ENCODE measurements at places on chromosomes 12 and 14.

DNA sequence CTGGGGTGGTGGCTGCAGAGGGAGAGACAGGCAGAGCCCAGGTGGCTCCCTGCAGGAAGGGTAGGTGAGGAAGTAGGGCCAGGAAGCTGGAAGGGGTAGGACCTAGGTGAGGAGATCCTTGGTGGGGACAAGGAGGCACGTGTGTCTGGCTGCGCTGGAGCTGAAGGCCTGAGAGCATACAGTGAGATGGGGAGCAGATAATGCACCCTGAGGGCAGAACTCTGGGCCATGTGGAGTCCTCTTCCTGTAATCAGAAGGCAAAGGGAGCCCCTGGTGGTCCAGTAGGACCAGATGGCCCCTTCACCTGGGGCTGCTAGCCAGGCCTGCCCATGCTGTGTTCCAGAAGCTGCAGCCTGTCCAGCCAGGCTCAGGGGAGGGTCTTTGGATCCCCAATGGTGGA is 15.3 kb upstream of the KRT80 start:
- no peak for DNase-seq

DNA sequence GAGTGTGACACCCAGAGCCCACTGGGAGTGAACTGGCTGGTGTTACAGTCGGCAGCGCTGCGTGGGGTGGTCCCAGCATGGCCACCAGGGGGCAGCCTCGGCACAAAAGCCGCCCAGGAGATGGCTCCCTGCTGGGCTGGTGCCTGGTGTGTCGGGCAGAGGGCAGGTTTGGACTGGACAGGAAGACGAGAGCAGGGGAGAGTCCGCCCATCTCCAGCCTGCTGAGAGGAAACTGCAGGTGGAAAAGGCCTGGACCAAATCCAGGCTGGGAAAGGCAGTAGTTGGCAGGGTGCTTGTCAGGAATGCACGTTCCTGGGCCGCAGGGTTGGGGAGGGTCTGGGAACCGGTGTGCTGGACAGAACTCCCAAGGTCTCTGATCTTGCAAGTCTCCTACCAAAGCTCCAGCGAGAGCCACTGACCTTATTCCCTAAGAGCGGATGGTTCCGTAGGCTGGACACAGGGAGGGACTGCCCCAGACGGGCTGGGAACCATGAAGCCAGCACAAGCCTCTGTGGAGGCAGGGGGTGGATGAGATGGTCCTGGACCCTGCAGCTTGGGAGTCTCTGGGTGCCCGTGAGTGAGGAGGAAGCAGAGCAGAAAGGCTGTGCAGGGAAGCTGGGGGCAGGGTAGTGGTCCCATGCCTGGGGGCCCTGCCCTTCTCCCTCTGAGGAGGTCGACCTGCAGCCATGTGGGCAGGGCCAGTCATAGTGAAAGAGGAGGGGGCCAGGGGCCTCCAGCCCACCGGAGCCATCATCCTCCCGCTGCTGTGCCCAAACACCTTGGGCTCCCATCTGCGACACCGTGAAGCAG is 1.8 kb downstream of the AHNAK2 start:
- DNase-seq, result peak; percentile 80

DNA sequence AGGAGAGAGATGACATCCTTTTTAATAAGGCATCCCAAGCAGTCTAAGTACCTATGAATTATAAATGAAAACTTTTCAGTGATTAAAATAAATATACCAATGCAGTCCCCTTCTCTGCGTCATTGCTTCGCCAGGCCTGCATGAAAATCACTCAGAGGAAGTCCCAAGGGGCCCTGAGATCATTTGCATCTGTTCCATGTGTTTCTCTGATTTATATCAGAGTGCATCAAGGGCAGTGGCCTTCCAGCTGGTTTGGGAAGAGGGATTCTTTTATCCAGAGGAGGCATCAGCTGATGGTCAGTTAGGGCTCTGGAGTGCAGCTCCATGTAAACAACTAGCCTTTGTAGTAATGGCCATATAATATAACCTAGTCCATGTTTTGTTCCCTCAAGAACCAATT is 210.1 kb downstream of the RGS6 start:
- DNase-seq, result no peak

DNA sequence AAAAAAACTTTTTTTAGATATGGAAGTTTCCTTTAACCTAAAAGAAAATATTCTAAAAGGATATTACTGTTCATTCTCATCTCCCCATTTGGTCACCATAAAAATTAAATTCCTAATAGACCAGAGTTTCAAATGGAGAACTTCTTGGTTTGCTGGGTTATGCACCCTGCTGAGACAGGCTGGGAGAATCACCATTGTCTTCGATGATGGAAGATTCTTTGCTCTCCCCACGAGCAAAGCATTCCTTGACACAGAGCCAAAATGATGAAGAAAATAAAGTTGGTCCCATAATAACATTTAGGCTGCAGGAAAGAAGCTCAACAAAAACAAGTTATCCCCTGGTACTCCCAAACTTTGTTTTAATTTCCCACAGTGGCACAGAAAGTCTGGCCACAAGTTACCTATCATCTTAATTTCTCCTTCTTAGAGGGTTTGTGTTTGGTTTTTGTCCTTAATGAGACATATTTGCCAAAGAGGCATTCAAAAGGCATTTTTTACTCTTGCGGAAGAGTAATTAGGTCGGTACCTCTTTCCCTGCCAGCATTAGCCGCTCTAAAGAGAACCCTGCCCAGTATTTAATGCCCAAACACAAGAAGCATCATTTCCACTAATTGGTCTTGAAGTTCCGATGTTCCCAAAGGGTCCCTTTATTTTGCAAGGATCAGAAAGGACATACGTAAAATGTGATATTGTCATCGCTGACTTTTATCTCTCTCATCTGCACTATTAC is 4.8 kb downstream of the DIO2 start:
- DNase-seq, result no peak

DNA sequence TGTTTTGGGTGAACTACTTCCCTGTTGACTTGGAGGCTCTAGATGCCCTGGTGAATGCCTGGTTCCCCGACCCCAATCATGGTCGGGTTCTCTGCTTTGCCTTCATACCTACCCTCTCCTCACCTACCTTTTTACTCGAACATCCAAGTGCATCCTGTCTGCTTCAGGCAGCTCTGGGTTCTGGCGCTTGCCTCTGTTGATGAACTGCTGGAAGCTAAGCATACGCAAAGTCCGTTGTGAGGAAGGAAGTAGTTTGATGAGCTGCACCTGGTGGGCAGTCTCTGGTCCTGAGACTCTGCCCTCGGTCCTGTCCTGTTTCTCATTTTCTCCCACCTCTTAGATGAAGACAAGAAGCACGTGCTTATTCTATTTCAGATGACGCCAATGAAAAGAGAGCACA is 13.6 kb downstream of the KCNH3 start:
- DNase-seq, result no peak

GRCh38 chr14:57345106-57345505 is 45.3 kb upstream of the NAA30 start:
- DNase-seq, result no peak

DNA sequence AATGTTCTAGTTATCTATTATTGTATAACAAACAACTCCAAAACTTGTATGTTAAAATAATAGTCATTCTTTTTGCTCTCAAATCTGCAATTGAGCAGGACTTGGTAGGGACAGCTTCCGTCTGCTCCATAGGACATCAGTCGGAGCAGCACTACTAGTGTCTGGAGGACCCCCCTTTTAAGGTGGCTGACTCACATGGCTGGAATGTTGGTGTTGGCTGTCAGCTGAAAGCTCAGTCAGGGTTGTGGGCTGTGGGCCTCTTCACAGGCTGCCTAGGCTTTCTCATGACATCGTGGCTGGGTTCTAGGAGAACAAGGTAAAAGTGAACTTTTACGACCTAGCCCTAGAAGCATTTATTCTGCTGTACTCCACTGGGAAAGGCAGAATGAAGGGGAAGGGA is 160.6 kb downstream of the ANO4 start:
- no peak for DNase-seq

DNA sequence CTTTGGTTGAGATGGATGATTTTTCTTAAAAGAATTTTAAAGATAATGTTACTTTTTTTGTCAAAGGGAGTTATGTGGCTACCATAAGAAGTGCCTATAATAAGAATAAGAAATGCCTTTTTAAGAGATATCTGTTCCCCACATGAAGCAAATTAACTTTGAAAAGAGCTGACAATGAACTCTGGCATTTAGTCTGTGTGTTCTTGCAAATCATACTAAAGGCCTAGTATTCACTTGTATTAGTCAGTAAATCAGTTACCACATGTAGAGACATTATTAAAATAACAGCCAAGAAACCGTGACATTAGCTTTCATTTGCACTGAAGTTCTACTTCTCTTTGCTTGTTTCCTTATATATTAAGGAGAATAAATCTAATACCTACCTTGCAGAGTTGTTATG is 296.3 kb downstream of the CCDC91 start:
- DNase-seq, result no peak

DNA sequence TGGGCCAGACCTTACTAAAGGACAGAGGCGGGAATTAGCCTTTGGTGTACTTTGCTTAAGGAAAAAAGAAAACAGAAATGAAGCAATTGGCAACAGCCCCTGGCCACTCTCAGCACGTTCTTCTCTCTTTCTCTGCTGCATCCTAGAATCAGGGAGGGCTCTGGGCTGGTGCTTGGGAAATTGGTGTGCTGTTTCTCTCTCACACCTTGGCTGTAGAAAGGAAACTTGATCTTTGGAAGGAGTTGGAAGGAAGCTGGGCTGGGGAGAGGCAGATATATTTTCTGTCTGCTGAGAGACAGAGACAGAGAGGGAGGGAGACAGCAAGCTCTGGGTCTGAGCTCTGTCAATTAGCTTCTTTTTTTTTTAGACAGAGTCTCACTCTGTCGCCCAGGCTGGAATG is 27.4 kb downstream of the NOS1 start:
- no peak for DNase-seq

- no peak for DNase-seq
Measured at GRCh38 chr12:109814600-109815150, 18.5 kb downstream of the TRPV4 start.

DNA sequence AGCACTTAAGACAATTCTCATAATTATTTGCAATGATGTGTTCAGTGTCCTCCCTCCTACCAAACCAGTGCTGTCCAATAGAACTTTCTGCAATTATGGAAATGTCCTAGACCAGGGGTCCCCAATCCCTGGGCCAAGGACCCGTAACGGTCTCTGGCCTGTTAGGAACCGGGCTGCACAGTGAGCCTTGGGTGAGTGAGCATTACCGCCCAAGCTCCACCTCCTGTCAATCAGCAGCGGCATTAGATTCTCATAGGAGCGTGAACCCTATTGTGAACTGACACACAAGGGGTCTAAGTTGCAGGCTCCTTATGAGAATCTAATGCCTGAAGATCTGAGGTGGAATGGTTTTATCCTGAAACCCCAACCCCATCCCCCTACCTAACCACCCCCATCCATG is 3.9 kb downstream of the SVOP start:
- DNase-seq, result no peak

DNA sequence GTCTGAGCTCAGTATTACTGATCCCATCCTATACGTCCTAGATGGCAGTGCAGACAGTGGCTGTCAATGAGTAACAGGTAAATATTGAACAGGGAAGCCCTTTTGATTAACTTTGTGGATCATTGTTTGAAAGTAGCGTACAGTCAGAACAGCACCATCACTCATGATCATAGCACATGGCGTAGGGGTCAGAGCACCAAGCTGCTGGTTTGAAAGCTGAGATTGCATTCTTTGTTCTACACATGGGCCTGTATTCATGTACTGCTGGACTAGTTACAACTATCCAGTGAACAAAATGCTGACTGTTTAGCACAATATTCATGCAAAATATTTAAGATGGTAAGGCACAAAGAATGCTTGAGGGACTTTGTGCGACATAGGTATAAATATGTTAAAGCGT is 131.8 kb downstream of the NPAS3 start:
- DNase-seq, result no peak

- no peak for DNase-seq
Measured at GRCh38 chr12:107670999-107671643, 14.5 kb upstream of the PWP1 start.

DNA sequence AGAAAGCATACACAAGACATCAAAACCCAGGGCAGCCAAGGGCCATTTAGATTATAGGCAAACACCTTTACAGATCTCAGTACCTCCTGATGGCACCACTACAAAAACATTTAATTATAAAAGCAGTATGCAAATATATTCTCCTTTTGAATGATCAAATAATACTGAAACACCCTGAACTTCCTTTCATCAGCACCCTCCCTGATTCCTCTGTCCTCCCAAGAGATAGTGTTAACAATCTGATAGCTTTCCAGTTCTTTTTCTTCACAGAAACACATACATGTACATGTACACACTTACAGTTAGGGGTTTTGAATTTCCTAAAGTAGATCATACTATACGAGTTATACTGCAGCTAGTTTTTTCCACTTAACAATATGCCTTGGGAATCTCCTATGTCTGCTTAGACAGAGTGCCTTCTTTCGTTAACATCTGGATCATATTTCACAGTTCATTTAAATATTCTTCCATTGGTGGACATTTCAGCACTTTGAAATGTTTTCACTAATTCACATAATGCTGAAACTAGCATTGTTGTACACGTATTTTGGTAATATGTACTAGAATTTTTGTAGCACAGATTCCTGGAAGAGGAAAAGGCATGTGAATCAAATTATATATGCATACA is 35.2 kb downstream of the TDG start:
- no peak for DNase-seq

- DNase-seq, result no peak
Measured at GRCh38 chr14:60599727-60600126, 49.5 kb downstream of the SIX1 start.

GRCh38 chr14:96797582-96798349 is 584 bp downstream of the VRK1 start:
- no peak for DNase-seq

DNA sequence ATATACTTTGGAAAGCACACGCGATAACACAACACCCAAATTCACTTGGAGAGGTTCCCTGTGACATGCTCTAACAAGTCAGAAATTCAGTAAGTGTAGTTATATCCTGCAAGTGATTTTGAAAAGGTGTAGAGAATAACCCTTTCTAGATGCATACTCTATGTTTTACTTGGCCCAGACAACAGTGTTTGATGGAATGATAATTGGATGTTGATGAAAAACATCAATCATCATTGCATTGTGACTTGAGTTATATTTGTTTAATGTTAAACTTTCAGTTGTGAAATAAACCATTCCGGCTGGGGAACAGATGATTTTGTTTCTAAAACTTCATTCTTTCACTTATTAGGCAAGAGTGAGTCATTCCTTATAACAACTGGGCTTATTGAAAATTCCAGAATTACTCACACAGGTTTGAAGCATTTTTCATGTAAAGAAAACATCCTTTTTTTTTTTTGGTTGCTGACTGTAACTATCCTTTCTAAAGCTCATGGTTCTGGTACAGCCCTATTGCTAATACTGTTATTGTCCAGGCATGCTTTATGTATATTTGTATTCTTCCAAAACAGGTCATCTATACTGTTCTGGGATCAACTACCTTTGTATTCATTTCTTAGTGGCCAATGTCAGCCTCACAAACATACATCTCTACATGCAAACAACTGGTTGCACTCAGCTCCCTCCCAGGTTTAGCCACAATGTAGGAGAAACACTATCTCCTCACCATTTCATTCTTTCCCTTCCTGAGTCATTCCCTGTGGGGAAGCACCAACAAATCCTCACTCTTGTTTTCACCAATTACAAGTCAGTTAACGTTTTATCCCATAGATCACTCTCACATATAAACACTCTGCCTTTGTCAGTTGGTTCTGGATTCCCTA is 121.2 kb upstream of the LRIG3 start:
- no peak for DNase-seq
